ENCODE measurements at places on chromosomes 11 and 22.

- DNase-seq, result no peak
Observed at GRCh38 chr11:117037279-117037974, 60.8 kb downstream of the SIK3 start.

DNA sequence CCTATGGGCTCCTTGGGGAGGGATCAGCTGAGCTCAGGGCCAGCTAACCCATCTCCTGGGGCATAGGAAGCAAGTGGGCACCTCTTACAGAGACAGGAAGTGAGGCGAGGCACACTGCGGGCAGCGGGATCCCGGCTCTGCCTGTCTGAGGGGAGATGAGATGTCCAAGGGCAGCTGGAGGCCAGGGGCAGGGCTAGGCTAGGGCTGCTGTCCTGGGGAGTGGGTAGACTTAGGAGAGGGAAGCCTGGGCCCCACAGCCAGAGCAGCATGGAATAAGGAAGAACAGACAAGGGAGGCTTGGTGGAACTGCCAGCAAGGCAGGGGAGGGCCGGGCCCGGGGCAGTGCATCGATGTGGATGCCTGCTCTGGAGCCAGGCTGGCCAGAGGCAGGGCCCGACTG lies 76.3 kb downstream of the MORC2 start:
- no peak for DNase-seq

DNA sequence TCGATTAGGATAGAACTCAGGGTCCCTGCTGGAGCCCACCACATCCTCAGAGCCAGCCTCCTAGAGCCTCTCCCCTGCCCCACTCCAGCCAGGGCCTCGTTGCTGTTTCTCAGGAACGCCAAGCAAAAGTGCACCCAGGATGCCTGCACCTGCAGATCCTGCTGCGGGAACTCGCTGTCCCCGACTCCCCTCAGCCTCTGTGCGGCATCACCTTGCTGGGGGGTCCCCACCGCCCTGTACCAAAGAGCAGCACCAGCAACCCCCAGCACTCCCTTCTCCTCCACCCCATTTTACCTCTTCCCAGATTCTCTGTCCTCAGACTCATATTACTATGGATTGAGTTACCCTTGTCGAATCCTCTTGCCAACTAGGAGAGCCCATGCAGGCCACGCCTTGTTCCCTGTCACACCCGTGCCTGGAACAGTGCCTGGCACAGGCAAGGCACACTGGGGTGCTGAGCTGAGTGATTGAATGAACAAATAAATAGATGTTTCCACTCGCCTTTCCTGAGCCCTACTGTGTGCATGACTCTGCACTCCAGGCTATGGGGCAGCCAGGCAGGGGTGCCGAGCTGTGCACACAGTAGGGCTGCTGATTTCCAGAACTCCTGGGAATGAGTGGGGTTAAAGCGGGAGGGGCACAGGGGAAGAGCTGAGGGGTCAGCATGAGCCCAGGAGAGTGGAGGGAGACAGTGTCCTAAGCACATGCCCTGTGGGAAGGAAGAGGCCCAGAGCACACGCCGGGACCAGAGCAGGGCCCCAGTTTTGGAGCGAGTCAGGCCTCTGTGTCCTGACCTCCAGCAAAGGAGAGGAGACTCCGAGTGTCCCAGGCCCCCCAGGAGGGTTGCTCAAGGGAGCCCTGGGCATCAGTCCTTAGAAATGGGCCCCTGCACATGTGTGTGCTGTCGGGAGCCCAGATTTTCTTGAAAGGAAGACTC lies 44.3 kb downstream of the LINC01488 start:
- no peak for DNase-seq

DNA sequence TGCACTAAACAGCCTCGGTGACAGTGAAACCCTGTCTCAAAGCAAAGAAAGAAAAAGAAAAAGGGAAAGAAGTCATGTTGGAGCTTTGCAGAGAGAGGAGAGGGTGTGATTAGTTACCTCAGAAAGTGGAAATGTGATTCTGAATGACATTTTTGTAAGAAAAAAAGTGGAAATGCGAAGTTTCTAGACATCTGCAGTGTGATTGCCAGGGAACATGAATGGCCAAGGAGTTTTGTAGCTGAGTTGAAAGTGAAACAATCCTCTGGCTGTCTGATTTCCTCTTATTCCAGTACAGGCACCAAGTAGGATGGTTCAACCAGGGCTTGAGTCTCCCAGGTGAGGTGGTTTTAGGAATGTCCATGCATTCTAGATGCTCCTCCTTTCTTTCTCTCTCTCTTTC lies 17.8 kb upstream of the SYVN1 start:
- DNase-seq, result no peak

- no peak for DNase-seq
Observed at GRCh38 chr11:92739491-92739890, 230.0 kb upstream of the MTNR1B start.

- no peak for DNase-seq
Observed at GRCh38 chr11:83819931-83820549, 533.9 kb upstream of the CCDC90B start.

GRCh38 chr11:128399251-128400121 lies 187.9 kb downstream of the ETS1 start:
- no peak for DNase-seq

- no peak for DNase-seq
Observed at GRCh38 chr11:90587896-90588295, 365.0 kb upstream of the CHORDC1 start.

DNA sequence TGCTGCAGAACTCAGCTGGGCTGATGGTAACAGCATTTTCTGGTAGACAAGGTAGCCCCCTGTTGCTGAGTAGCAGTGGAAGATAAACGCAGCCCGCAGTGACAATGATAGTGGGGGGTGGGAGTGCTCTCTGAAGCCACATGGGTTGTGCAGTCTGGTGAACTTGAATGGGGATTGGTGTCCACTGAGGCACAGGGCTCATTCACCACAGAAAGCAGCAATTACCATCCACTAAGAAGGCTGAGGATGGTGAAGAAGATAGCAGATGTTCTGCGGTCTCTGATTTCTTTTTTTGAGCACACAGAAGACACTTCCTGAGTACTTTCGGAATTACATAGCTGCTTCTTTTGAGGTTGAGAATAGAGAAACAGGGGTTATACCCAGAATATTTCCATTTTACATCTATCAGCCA lies 150.3 kb downstream of the LRRC4C start:
- no peak for DNase-seq

GRCh38 chr11:2911785-2912391 lies 17.3 kb downstream of the PHLDA2 start:
- no peak for DNase-seq

- DNase-seq, result no peak
Observed at GRCh38 chr22:30308518-30309230, 18.1 kb downstream of the TBC1D10A start.

DNA sequence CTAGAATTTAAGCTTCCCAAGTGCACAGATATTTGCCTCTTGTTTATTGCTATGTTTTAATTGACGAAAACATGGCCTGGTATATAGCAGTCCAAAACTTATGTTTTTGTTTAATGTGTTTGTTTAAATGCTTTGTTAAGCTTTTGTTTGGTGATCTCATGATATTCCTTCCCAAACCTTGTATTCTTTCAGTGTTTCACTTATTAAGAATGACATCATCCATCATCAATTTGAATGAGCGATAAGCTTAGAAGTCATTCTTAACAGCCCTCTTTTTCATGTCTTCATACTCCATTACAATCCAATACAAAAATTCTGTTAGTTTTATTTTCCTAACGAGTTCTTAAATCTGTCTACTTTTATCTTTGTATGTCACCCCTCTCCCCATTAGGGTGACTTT lies 206.0 kb downstream of the DYNC2H1 start:
- no peak for DNase-seq

DNA sequence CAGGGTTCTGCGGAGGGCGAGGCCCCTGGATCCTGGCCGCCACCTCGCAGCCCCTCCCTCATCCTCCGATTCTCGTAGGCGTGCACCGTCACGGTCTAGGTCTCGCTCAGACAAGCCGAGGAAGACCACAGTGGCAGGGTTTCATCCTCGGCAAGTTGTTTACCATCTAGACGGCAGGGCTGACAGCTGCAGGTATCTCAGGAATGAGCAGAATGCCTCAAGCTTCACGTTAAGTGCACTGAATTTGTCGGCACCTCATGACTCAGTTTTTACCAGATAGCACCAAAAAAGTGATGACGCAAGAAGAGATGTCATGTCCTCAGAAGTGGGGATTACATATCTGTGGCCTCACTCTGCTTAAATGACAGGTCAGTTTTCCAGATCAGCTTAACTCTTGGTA lies 35.1 kb downstream of the WT1 start:
- DNase-seq, result no peak

DNA sequence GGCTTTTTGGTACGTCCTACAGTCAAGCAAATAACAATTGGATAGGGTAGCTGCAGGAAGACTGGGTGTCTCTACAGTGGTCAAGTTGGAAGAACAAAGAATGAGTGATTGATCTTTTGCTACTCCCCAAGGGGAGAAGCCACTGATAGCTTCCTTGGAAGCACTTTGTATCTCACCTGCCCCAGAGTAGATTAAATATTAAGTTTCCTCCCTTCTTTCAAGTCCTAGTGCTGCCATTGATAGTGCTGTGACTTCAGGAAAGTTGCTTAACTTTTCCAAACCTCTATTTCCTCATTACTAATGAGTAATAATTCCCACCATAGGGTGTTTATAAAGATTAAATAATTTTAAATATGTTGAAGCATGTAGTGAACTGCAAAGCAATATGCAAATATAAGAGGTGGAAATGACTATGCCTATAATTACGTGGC lies 35.6 kb upstream of the EHF start:
- DNase-seq, result no peak

DNA sequence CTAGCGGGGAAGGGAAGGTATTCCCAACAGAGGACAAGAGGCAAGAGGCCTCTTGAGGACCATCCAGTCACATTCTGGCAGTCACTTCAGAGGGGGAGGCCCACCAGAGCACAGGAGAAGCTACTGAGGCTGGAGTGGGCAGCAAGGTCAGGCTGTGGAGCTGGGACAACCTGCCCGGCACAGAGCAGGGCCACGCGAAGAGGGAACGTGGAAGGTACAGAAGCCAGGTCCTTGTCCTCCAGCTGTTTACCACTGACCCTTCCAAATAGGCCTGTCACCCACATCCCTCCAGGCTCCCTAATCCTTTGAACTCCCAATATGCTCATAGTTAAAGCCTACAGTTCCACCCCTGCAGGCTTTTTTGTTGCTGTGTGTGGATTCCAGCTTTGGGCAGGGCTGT lies 76.9 kb downstream of the IGLL1 start:
- no peak for DNase-seq

Measured in tibial nerve (tissue), 4 donors.